ENCODE measurements at places on chromosomes 4 and X. TPM values are rescaled to one million over a fixed set of nuclear protein-coding genes. Genes with fewer than 3 reads are reported as not detected.

Gene RELL1
- total RNA-seq = 33.5 TPM

Gene PAPSS1
- total RNA-seq = 50.7 TPM

Gene AFP
- 0.11 TPM for total RNA-seq

Gene TENM3
- total RNA-seq = 5.3 TPM

Gene NEIL3
- 2.0 TPM for total RNA-seq

DNA sequence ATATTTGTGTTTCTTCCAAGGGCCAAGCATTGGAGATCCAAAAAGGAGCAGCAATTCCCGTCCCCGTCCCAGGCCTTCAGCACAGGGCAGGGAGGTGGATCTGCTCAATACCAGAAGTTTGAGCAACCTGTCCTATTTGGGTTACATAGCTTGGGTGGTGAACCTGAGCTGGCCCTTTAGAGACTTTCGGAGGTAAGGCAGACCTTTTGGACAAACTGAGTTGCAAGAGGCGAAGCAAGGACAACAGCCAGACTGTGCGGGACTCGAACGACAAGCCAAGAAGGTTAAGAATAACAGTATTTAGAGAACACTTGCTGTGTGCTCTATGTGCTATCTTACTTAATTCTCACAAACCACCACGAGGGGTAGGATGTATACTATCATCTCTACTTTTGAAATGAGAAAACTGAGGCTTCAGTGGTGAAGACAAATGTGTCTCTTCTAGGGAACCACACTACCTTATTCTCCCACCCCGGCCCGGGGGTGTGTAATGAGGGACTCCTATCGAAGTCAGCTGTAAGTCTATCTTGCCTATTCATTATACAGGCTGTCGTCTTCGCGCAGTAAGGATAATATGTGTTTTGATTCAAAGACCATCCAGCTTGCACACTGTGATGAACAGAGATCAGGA, 1.3 kb downstream of the NOP14 start:
- peak; percentile 9 for DNase-seq

DNA sequence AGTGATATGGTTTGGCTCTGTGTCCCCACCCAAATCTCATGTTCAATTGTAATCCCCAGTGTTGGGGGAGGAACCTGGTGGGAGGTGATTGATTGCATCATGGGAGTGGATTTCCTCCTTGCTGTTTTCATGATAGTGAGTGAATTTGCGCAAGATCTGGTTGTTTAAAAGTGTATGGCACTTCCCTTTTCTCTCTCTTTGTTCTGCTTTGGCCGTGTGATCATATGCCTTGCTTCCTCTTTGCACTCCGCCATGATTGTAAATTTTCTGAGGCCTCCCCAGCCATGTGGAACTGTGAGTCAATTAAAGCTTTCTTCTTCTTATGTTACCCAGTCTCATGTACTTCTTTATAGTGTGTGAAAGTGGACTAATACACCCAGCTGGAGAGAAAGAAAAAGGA, 113.0 kb upstream of the AADAT start:
- DNase-seq = no peak

- DNase-seq = no peak
Observed at GRCh38 chr4:119040261-119040660, 95.4 kb upstream of the MYOZ2 start.

- peak; percentile 15 for DNase-seq
Observed at GRCh38 chr4:163493643-163494359, 689 bp upstream of the TMA16 start.

DNA sequence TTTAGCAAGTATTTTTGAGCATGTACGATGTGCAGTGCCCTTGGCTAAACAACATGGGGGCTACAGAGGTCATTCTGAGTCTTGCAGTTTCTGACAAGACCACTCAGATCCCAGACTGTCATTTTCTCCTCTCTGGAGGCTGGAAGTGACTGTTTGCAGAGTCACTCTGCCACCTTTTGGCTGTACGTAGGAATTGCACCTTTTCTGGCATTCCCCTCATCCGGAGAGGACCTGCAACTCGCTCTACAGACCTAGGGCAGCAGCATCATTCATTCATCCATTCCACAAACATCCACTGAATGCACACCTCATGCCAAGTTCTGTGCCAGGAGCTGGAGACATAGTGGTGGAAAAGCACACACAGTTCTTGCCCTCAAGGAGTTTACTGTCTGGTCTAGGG, 160.4 kb upstream of the GPR101 start:
- peak; percentile 26 for DNase-seq

GRCh38 chr4:157978680-157979361, 194.0 kb downstream of the GASK1B start:
- DNase-seq = peak; percentile 65

- DNase-seq = peak; percentile 52
Observed at GRCh38 chr4:187606581-187606980, 389.0 kb upstream of the ZFP42 start.

GRCh38 chrX:42098900-42099299, 175.5 kb upstream of the CASK start:
- DNase-seq = peak; percentile 35

- DNase-seq = no peak
Observed at GRCh38 chr4:16694884-16695276, 203.6 kb downstream of the LDB2 start.

GRCh38 chr4:110372485-110372884, 103.5 kb upstream of the ENPEP start:
- no peak for DNase-seq

DNA sequence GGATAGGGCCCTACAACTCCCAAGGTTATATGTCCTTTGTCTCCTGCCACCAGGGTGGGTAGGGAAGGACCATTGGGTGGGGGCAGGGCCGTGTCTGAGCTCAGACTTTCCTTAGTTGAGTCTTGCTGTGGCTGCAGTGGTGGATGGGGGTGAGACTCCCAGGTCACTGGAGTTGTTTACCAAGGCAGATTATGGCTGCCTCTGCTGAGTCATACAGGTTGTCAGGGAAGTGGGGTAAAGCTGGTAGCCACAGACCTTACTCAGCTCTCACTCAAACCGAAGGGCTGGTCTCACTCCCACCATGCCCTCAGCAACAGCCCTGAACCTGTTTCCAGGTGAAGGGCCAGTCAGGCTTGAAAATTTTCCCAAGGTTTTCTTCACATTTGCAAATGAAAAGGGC, 58.8 kb upstream of the FAAH2 start:
- DNase-seq = no peak

DNA sequence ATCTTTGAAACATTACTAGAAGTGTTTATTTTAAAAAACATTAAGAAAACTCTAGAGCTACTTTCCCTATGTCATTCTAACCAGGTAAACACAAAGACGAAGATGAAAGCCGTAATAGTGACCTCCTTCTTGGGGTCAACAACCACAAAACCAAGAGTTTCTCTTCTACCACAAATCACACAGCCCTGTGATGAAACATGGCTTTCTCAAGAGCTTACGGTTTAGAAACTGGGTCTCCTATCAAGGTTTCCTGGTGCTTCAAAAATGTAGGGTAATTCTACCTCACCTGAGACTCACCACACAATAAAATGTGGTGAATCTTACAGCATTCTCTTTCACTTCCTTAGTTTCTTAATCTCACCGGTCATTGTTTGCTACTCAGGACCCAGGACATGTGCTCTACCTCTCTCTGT, 50.9 kb downstream of the CORIN start:
- peak; percentile 54 for DNase-seq

DNA sequence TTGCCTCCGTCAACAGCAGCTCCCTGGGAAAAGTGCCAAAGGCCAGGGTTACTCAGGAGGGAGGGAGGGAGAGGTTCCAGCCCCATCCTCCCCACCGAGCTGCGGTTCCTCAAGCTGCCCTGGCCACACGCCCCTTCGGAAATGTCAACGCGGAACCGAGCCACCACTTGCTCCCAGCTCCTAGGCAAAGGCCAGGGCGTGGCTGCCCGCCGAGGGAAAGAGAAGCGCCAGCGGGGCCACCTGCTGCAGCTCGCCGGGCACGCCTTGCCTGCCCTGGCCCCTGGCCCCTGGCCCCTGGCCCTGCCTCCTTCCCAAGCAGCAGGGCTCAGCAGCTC, 15.3 kb downstream of the SLC6A8 start:
- DNase-seq = peak; percentile 26

Measured in lung (tissue), 17 donors.